GM23338 (cell line): ENCODE measurements at places on chromosomes 1 and 21.

DNA sequence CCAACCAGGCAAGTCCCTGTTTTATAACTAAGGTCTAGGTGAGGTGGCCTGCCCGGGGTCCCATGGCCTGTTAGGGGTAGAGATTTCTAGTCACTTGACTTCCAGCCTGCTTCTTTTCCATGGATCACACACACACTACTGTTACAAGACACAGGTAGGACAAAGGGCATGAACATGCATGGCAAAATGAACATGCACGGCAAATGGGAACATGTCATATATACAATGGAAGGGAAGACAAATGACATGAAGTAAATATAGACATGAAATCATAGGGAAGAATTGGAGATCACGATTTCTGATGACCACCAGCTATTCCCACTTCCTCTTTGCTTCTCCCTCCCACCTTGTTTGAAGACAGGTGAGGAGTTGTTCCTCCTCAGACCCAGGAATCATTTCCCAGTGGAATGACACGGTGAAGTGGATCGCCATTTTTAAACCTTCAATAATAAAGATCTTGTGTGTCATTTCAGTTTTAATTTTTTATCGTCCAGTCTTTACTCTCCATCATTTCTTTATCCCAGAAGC lies 47.6 kb upstream of the ATF3 start:
- no peak for DNase-seq

- no peak for DNase-seq
Measured at GRCh38 chr1:30302858-30303257, 420.5 kb downstream of the MATN1 start.

DNA sequence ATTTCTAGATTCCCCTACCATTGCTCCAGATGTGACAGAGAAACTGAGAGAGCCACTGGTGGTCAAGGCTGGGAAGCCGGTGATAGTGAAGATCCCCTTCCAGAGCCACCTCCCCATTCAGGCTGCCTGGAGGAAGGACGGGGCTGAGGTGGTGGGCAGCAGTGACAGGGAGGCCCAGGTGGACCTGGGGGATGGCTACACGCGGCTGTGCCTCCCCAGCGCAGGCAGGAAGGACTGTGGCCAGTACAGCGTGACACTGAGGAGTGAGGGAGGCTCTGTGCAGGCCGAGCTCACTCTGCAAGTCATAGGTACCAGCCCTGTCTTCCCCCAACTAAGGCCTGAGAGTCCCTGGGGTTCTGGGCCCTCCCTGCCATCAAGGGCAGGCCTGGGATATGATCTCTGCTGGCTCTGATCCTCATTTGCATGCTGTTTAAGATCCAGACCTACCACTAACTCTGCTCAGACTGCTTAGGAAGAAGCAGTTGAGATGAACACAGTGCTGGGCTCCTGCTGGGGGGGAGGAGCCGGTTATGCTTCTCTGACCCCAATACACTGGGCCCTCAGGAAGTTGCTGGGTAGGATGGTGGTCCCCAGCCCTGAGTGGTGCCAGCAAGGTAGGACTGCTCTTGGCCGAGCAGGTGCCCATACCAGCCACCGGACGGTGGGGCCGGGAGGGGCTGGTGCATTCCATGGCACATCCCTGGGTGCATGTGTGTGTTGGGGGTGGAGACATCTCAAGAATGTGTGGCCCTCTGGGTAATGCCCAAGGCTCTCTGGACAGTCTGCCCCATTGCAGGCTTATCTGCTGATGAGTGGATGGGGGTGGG lies 25.1 kb downstream of the IGFN1 start:
- no peak for DNase-seq

DNA sequence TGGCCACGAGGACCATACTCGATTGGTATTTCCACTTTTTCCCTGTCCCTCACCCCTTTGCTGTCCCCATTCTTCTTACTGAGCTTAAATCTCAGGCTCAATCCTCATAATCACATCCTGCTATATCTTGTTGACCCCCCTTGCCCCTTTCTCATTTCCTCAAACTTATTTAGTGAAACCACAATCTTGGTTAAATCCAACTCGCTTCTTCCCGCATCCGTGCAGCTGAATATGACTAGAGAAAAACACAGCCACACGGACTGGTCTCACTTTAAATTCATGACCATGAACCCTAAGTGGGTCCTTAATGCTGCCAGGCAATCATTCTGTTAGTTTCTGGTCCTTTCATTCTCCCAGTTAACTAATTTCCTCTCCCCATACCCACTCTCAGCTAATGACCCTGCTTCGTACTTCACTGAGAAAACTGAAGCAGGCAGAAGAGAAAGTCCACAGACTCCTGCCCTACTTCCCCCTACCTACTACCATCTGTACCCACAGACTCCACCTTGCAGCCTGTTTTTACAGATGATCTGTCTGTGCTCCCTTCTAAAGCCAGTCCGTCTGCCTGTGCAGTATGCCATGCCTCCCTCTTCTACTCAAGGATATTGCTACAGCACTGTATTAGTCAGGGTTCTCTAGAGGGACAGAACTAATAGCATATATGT lies 96.8 kb upstream of the LMO4 start:
- DNase-seq, result no peak

GRCh38 chr1:86703696-86704457 lies 499 bp upstream of the SH3GLB1 start:
- DNase-seq, result peak; percentile 59

- DNase-seq, result no peak
Measured at GRCh38 chr1:167762061-167762746, 40.4 kb downstream of the MPZL1 start.

DNA sequence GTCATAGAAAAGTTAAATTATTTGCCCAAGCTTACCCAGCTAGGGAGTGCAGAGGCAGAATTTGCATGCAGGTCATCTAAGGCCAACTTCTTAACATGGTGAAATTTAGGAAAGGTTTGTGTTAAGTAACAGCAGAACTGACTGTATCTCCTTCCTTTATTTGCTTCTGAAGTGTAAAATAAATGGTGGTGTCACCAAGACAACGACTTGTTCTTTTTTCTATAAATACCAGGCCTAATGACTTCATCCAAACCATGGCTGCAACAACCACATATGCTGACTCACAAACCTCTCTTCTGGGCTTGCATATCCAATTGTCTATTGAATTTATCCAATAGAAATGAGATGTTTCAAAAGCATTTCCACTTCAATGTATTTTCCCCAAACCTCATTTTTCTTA lies 19.1 kb downstream of the COL24A1 start:
- no peak for DNase-seq

DNA sequence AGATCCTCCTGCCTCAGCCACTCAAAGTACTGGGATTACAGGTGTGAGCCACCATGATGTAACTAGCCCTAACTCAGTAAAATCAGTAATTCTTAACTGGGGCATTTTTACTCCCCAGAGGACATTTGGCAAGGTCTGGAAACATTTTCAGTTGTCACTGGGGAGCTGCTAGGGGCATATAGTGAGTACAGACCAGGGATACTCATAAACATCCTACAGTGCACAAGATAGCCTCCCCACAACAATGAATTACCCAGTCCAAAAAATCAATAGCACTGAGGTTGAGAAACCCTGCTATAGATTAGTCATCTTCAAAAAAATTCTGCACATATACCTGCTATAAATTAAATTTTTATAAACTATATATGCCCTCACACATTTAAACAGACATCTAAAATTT lies 13.0 kb downstream of the TM2D1 start:
- DNase-seq, result no peak

DNA sequence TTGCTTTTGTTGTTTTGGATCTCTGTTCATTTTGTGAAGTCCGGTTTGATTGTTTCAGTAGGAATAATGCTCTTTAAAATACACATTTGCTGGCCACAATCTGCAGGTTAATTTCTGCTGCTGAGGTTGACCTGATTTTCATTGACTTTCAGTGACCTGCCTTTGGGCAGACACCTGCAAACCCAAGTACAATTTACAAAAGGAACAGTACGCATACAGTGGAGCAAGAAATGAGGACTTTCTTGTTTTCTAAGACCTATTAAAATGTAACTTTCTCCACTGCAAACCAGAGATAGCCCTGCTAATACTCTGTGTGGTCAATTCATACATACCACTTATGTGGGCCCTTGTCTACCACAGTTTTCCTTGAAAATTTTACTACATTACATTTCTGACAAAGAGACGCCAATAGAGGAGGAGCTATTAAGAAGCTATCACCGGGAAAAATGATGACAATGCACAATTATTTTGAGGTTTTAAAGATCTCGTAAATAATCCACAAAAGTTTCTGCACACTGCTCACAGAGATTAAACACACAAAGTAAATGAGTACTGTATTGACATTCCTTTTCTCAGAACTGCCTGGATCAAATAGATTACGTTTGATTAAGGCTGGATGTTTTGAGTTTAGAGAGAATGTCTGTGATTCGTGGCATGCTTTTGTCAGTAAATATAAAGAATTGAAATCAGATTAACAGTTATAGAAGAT lies 141.9 kb downstream of the SDCCAG8 start:
- DNase-seq, result no peak

GRCh38 chr1:106619080-106619826 lies 437.2 kb upstream of the PRMT6 start:
- no peak for DNase-seq

DNA sequence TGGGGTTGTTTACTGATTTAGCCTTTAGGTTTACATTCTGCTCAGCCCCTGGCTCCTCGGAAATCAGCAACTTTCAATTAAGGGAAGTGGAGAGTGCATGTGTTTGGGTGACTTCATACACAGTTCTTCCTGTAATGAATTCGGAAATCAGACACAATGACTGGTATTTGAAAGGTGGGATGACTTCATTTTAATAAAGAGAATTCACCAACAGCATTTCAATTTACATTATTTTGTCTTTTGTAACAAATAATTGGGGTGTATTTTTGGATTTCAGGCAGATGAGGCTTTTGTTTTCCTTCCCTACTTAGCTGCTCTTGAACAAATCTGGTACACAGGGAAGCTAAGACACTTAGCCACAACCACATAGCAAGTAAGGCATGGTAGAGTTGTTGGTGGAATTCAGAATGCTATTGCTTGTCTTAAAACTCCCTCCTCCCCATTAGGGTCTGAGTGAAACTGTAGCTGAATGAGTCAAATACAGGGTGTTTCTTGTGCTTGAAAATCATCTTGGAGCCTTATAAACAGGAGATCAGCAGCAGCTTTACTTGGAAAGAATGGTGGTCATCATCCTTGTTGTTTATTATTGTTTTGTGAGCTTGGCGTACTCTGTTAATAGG lies 917 bp downstream of the STX12 start:
- no peak for DNase-seq

GRCh38 chr1:206809504-206810084 lies 37.3 kb upstream of the IL10 start:
- peak; percentile 37 for DNase-seq

DNA sequence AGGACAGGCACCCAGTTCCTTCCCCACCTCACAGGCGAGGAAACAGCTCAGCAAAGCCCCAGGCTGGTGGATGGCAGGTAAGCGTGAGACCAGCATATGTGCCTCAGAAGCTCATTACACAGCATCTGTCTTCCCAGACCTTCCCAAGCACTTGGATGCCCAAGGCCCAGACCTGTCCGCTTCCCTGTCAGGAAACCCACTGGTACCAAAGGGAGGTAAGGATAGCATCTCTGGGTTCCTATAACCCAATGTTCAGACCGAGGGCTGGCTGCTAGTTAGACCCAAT lies 3.3 kb downstream of the POFUT2 start:
- no peak for DNase-seq

GRCh38 chr21:35043549-35043948 lies 5.6 kb downstream of the RUNX1 start:
- no peak for DNase-seq

DNA sequence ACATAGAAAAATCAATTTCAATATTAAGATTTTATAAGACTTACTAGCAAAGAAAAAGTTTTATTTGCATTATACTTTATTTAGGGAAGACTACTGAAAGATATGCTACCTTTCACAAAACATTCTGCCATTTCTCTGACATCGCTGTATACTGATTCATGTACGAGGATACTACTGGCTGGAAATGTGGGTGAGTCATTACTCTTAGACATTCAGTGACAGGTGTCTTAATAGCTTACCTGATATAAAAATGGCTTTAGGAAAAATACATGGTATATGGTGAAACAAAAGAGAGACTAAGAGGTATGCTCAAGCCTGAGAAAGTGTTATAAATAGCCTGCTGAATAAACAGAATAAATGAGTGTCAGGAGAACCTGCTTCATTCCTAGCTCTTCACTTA lies 73.0 kb upstream of the EXO1 start:
- DNase-seq, result no peak

DNA sequence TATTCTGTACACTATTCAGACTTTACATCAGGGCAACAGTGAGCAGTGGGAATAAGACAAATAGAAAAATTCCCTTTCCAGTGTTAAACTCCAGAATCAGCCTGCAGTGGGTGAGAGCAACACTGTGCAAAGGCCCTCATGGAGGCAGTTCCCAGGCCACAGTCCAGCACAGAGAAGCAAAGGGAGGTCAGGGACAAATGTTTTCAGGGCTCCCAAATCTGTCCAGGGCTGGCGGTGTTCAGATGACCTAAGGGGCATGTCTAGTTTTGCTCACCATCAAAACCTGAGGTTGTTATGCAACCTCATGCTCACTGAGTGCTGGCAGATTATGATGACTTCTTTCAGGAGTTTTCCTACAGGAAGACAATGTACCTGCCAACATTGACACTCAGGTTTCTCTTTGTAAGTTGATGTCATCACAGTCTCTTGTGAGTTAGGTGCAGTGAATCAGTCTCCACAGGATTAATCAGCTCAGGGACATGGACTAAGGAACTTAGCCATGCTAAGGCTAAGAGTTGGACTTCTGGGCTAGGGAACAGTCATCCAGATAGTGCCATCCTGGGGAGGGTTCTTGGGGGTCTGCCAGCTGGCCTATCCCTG lies 3.6 kb upstream of the LCE5A start:
- no peak for DNase-seq

DNA sequence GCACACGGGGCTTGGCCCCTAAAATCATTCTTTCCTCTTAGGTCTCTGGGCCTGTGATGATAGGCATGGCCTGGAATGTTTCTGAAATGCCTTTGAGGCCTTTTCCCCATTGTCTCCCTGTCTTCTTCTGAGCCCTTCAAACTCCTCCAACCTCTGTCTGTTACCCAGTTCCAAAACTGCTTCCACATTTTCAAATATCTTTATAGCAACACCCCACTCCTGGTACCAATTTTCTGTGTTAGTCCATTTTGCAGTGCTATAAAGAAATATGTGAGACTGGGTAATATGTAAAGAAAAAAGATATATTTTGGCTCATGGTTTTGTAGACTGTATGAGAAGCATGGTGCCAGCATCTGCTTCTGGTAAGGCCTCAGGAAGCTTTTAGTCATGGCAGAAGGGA lies 158.8 kb downstream of the TM2D1 start:
- no peak for DNase-seq
